ENCODE measurements at places on chromosomes 11 and 22. TPM values are rescaled to one million over a fixed set of nuclear protein-coding genes. Genes with fewer than 3 reads are reported as not detected.

DNA sequence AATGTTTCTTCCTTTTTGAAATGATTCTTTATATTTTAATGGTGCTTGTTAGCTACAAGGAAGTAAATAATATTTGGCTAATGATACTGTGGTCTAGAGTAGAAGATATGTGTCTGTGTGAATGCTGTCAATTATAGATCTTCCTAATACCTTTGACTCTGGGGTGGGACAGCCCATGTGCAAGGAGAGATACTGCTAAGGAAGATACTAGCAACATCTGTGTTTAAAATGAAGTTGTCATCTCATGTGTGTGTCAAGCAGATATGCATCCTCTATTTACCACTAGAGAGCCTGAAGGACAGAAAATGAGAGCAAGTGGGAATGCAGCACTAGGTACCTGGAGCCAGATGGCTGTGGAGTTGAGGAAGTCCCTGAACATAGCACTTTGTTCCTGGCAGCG lies 34.1 kb downstream of the PPME1 start:
- H3K27ac ChIP-seq, result no peak overlapping the region
- H3K27me3 ChIP-seq, result no peaks in the 10 kb centered on the region
- no peak for DNase-seq
- no peaks in the 10 kb centered on the region for H3K4me1 ChIP-seq
- H3K36me3 ChIP-seq, result peaks cover 11% of the 10 kb centered on the region
- no peak overlapping the region for H3K4me3 ChIP-seq

GRCh38 chr11:13908535-13908934 lies 54.0 kb upstream of the SPON1 start:
- H3K27ac ChIP-seq, result no peak overlapping the region
- H3K36me3 ChIP-seq, result no peaks in the 10 kb centered on the region
- no peaks in the 10 kb centered on the region for H3K27me3 ChIP-seq
- H3K4me1 ChIP-seq, result no peaks in the 10 kb centered on the region
- H3K4me3 ChIP-seq, result no peak overlapping the region

- H3K4me3 ChIP-seq, result no peak overlapping the region
- H3K4me1 ChIP-seq, result no peaks in the 10 kb centered on the region
- peaks cover 6% of the 10 kb centered on the region for H3K27me3 ChIP-seq
Measured at GRCh38 chr22:32063701-32064100, 20.6 kb downstream of the SLC5A1 start.

DNA sequence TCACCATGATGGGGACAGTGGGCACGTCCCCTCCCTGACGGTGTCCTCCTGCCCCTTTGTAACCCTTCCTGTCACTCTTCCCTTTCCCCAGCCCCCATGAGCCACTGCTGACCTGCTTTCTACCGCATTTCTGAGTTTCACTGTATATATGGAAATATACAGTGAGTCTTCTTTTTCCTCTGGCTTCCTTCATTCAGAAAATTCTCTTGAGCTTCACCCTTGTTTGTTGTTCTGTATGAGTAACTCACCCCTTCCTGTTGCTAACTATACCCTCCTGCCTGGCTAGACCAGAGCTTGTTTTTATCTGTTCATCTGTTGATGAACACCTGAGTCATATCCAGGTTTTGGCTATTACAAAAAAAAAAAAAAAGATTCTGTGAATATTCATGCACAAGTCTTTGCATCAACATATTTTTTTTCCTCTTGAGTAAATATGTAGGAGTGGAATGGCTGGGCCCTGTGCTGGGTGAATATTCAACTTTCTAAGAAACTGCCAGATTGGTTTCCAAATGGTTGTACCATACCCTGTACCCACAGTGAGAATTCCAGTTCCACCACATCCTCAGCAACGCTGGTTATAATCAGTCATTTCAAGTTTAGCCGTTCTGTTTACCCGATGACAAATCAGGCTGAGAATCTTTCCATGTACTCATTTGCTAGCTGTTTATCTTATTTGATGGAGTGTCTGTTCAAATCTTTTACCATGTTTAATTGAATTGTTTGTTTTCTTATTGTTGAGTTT lies 62.0 kb downstream of the IGF2 start:
- H3K4me1 ChIP-seq, result no peaks in the 10 kb centered on the region
- H3K36me3 ChIP-seq, result no peaks in the 10 kb centered on the region
- H3K27me3 ChIP-seq, result no peaks in the 10 kb centered on the region
- H3K27ac ChIP-seq, result no peak overlapping the region

DNA sequence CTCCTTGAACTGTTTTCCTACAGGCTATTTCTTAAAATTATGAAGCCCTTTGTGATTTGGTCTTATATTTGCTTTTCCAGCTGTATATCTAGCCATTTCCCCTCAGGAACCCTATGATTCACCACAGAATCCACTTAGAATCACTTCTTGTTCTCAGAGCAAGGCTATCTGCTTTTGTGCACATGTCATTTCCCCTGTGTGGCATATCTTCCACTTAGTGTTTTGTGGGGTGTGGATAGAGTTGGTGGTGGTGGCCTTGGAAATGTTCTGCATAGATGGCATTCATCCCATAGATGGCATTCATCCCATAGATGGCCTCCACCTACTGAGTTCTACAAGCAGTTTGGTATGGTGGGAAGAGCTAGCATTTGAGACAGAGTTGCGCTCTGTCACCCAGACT lies 44.7 kb downstream of the SWAP70 start:
- H3K4me1 ChIP-seq, result no peaks in the 10 kb centered on the region
- H3K36me3 ChIP-seq, result no peaks in the 10 kb centered on the region
- no peaks in the 10 kb centered on the region for H3K27me3 ChIP-seq
- no peak for DNase-seq
- no peak overlapping the region for H3K4me3 ChIP-seq

- H3K27ac ChIP-seq, result no peak overlapping the region
- no peaks in the 10 kb centered on the region for H3K27me3 ChIP-seq
- no peak for DNase-seq
- no peak overlapping the region for H3K4me3 ChIP-seq
- no peaks in the 10 kb centered on the region for H3K36me3 ChIP-seq
Measured at GRCh38 chr22:44745853-44746789, 6.3 kb upstream of the ARHGAP8 start.

- H3K4me1 ChIP-seq, result peaks cover 13% of the 10 kb centered on the region
- no peaks in the 10 kb centered on the region for H3K36me3 ChIP-seq
- no peak overlapping the region for H3K4me3 ChIP-seq
- H3K27ac ChIP-seq, result no peak overlapping the region
- DNase-seq, result no peak
- H3K27me3 ChIP-seq, result no peaks in the 10 kb centered on the region
Measured at GRCh38 chr11:104905271-104905670, 7.0 kb upstream of the CASP12 start.

- no peak overlapping the region for H3K27ac ChIP-seq
- no peaks in the 10 kb centered on the region for H3K4me1 ChIP-seq
- DNase-seq, result no peak
- no peak overlapping the region for H3K4me3 ChIP-seq
Measured at GRCh38 chr11:126257764-126258163, 10.9 kb downstream of the SRPRA start.

- no peaks in the 10 kb centered on the region for H3K27me3 ChIP-seq
- H3K36me3 ChIP-seq, result peaks cover 10% of the 10 kb centered on the region
- no peak for DNase-seq
- H3K27ac ChIP-seq, result no peak overlapping the region
- no peak overlapping the region for H3K4me3 ChIP-seq
- peaks cover 11% of the 10 kb centered on the region for H3K4me1 ChIP-seq
Measured at GRCh38 chr11:125892071-125892470, 4.6 kb downstream of the HYLS1 start.

GRCh38 chr11:38448284-38448683 lies 1850.2 kb upstream of the RAG2 start:
- H3K27ac ChIP-seq, result no peak overlapping the region
- H3K4me1 ChIP-seq, result no peaks in the 10 kb centered on the region
- no peak for DNase-seq
- no peaks in the 10 kb centered on the region for H3K36me3 ChIP-seq

GRCh38 chr11:6667733-6668374 lies 12.2 kb upstream of the DCHS1 start:
- H3K4me1 ChIP-seq, result peaks cover 45% of the 10 kb centered on the region
- H3K36me3 ChIP-seq, result no peaks in the 10 kb centered on the region
- H3K4me3 ChIP-seq, result no peak overlapping the region
- H3K27me3 ChIP-seq, result no peaks in the 10 kb centered on the region
- peak; percentile 41 for DNase-seq

GRCh38 chr22:43854121-43854785 lies 8.1 kb downstream of the SULT4A1 start:
- H3K27ac ChIP-seq, result no peak overlapping the region
- H3K4me3 ChIP-seq, result no peak overlapping the region
- H3K27me3 ChIP-seq, result no peaks in the 10 kb centered on the region
- DNase-seq, result no peak

DNA sequence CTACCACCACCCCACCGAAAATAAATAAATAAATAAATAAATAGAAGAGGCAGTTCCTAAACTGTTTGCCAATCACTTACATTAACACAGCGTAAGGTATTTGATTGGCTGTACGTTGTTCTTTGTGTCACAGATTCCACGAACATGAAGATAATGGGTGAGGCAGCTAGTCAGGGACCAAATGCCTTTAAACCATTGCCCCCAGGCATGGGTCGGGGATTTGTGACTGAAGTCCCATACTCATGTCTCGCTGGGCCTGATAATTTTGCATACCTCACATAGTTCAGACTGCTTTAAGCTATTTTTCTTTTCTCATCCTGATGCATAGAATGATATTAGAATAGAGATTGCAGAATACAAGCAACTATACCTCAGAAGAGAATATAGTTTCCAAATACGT lies 3.6 kb upstream of the CBL start:
- DNase-seq, result no peak
- no peaks in the 10 kb centered on the region for H3K27me3 ChIP-seq
- peaks cover 12% of the 10 kb centered on the region for H3K4me1 ChIP-seq
- H3K4me3 ChIP-seq, result no peak overlapping the region
- H3K36me3 ChIP-seq, result no peaks in the 10 kb centered on the region
- H3K27ac ChIP-seq, result no peak overlapping the region

- no peaks in the 10 kb centered on the region for H3K4me1 ChIP-seq
- DNase-seq, result no peak
- no peak overlapping the region for H3K4me3 ChIP-seq
- H3K27ac ChIP-seq, result no peak overlapping the region
- no peaks in the 10 kb centered on the region for H3K36me3 ChIP-seq
Measured at GRCh38 chr22:22547692-22548300, 11.3 kb downstream of the PRAME start.

DNA sequence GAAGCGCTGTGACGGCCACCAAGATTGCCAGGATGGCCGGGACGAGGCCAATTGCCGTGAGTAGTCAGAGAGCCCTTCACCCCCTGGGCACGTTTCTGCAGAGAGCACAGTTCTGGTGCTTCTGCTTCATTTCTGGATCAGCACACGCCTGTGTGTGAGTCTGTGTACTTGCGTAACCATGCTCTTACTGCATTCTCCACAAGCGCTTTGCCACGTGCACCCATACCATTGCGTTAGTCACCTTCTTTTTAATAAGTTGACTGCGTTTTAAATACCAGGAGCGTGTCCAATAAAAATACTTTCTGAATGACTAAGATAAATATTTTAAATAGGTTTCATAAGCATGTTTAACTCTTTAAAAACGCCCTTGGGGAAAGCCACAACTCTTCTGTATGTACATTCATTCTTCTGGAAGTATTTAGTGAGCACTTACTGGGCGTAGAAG lies 143.0 kb upstream of the SORL1-AS1 start:
- DNase-seq, result no peak
- no peaks in the 10 kb centered on the region for H3K4me1 ChIP-seq
- H3K4me3 ChIP-seq, result no peak overlapping the region
- H3K27ac ChIP-seq, result no peak overlapping the region
- no peaks in the 10 kb centered on the region for H3K27me3 ChIP-seq

DNA sequence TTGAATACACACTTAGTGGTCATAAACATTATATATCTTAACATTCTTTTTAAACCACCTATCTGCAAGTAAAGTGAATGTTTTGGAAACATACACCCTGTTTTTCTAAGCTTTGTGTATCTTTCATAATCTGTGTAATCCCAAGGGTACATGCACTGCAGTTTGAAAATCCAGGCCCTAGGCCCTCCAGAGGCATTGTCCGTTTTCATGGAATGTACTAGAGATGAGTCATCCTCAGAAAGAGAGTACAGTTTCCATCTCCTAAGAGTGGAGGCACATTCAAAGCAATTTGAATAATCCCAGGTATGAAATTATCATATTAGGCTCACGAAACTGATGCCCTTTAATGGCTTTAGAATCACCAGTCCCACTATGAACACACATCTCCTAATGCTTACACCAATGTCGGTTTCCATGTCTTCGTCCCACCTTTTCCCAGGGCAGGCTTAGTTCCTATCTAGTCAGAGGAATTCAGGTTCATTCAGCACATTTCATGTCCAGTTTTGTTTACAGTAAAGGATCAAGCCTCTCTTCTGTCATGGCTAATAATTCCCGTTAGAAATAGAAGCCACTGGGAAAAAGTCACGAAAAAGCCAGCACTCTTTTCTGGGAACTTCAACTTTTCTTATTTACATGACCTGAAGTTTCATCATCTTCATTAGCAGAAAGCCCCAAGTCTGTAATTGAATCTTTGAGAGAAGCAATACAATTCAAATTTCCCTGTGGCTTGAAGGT lies 39.5 kb upstream of the CD44 start:
- no peaks in the 10 kb centered on the region for H3K36me3 ChIP-seq
- no peak overlapping the region for H3K4me3 ChIP-seq

DNA sequence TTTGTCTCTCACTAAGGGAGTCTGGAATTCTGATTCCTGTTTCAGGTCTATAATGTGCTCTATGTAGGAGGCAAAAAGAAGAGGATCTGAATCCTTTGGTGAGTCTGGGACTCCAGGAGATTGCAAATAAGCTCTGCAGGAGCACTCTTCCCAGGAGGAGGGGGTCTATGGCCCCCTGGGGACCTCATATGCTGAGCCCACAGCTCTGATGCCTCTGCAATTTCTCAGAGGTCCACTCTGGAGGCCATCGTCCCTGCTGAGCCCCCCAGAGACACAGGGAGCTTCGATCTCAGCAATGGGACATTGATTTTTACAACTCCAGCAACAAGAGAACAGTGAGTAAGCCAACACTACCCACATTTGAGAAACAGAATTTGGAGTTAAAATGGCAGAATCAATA lies 20.2 kb upstream of the NRGN start:
- peaks cover 14% of the 10 kb centered on the region for H3K4me1 ChIP-seq
- H3K27me3 ChIP-seq, result peaks cover 16% of the 10 kb centered on the region
- no peaks in the 10 kb centered on the region for H3K36me3 ChIP-seq
- no peak for DNase-seq
- H3K4me3 ChIP-seq, result no peak overlapping the region

DNA sequence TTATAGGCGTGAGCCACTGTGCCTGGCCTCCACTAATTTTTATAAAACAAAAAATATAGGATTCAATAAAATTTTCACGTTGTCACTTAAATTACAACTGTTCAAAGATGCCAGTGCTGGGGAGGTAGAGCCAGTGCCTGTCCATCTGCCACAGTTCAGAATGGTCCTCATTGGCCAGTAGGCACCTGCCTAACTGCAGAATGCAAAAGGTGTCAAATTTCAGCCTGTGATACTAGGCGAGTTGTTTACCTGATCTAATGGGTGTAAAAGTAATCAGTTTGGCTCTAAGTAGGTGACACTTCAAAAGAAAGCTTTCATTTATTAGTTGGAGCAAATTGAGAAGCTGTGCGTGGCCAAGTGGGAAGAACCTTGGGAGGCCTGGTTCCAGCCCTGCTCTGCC lies 2.4 kb downstream of the SMARCB1 start:
- peaks cover 17% of the 10 kb centered on the region for H3K36me3 ChIP-seq
- peaks cover 30% of the 10 kb centered on the region for H3K4me1 ChIP-seq
- DNase-seq, result no peak
- H3K27me3 ChIP-seq, result no peaks in the 10 kb centered on the region

Gene SLC29A2
- total RNA-seq, result 8.5 TPM

Gene ARHGAP32
- total RNA-seq, result 3.1 TPM

Gene GPHA2
- total RNA-seq, result not detected

Gene PDE3B
- 47.2 TPM for total RNA-seq

Gene OOSP4A
- total RNA-seq, result not detected

Gene OR52E8
- total RNA-seq, result not detected

Gene OR4D5
- not detected for total RNA-seq

Gene SPON1
- 0.97 TPM for total RNA-seq

Gene RIC8A
- 139 TPM for total RNA-seq
